ENCODE measurements at places on chromosomes 2 and 18.

DNA sequence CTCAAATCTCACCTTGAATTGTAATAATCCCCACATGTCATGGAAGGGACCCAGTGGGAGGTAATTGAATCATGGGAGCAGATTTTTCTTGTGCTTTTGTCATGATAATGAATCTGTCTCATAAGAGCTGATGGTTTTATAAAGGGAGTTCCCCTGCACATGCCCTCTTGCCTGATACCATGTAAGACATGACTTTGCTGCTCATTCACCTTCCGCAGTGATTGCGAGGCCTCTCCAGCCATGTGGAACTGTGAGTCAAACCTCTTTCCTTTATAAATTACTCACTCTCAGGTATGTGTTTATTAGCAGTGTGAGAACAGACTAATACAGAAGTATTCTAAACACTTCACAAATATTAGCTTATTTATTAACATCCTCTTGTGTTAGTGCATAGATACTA, 516.7 kb downstream of the LRRTM4 start:
- DNase-seq: no peak

- DNase-seq: no peak
Observed at GRCh38 chr18:60870261-60871153, 462.7 kb upstream of the CDH20 start.

GRCh38 chr18:23809415-23809814, 120.2 kb downstream of the LAMA3 start:
- no peak for DNase-seq

DNA sequence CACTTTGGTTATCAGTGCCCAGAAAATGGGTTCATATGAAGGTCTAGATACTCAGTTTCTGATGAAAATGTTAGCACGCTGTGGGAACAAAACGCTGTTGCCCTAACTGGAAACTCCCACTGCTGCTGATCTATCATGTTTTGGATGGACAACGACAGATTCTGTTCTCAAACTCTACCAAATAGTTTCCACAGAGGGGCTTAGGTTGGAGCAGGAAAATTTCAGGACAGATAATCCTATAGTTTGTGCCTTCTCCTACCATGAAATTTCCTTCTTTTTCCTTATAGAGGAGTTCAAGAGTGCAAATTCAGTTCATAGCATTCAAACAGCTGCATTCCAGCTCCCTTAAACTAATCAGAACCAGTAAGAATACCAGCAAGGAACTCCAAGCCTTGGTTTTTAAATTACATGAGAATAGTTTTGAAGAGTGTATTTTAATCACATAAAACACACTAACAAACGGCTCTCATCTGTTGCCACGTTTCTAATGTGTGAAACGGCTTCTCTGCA, 58.7 kb upstream of the RALBP1 start:
- DNase-seq: no peak

- DNase-seq: no peak
Observed at GRCh38 chr2:149653831-149654445, 66.4 kb upstream of the MMADHC start.

- peak; percentile 14 for DNase-seq
Observed at GRCh38 chr2:11071211-11071610, 84.1 kb upstream of the SLC66A3 start.

- DNase-seq: peak; percentile 56
Observed at GRCh38 chr2:152354909-152355308, 19.9 kb downstream of the FMNL2 start.

GRCh38 chr2:202072226-202072625, 829 bp upstream of the KIAA2012 start:
- no peak for DNase-seq

DNA sequence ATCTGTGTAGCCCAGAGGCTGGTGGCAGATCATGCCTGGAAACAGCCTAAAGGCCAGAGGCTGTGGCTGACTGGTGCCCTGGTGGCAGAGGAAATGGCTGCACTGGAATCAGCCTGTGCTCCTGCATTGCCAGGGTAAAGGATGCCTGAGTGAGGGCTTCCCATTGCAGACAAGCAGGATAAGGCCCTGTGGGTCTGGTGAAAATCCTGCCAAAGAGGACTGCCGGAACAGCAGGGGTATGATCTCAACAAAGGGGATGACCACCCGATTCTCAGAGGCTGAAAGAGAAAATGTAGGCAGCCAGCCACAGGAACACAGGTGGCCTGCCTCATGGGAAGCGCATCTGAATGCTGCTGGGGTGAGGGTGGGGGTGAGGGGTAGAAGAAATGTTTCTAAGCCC, 48.2 kb downstream of the FBXO48 start:
- DNase-seq: no peak

GRCh38 chr2:219912491-219912921, 285.1 kb downstream of the SLC4A3 start:
- DNase-seq: peak; percentile 51

DNA sequence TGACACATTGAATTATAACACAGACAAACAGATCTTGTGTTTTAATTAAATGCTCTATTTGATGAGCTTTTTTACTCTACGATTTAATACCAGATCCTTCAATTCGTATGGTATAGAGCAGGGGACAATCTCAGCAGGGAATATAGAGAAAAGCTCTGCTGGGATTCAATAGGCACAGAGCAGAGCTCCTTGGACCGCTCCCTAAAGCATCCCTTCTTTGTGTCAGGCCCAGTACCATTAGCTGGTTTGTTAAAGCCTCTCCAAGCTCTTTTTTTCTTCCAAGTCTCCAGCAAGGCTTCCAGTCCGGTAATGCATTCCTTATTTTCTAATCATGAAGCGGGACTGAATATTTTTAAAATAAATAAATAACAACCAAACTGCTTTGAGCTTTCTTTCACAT, 466.0 kb downstream of the NR4A2 start:
- DNase-seq: no peak

DNA sequence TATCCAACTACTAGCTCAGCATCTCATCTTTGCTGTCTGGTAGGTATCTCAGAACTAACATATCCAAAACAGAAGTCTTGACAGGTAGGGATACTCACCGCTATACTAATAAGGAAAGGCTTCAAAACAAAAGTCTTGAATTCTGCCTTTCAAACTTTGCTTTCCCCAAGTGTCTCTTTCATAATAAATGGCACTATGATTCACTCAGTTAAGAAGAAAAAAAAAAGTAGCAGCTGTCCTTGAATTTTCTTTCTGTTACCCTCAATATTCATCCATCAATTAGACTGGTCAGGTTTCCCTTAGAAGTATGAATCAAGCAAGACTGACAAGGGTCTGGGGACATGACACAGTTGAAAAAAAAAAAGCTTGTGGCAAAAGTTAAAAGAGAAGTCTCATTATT, 175.1 kb downstream of the GULP1 start:
- DNase-seq: no peak

DNA sequence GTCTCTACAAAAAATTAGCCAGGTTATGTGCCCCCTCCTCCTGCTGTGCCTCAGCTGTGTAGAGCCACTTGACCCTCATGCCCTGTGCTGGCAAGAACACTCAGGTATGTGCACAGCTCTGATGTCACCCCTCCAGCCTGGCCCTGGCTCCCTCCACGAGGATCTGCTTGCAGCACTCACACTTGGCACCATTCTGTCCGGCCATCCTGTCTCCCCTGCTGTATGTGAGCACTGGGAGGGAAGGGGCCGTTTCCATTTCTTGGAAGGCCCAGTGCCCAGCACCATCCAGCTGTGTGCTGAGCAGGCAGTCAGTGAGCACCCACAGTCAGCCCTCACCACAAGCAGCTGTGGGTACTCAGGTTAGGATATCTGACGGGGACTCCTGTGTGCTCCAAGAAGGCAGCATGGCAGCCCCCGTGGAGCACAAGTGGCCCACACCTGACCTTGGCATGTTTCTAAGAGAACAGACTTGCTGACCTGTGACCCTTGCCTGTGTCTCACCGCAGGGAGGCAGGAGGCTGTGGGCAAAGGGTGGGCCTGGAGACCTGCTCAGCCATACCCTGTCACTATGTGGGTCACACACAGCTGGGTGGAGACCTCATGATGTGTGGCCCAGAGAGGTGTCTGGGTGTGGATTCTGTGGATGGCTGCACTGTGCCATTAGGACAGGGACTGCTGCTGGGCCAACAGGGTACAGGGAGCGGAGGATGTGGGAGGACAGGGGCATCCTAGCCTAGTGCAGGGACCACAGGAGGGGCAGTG, 31.5 kb downstream of the USP34 start:
- no peak for DNase-seq

- no peak for DNase-seq
Observed at GRCh38 chr2:198811198-198811597, 646.5 kb downstream of the SATB2 start.

DNA sequence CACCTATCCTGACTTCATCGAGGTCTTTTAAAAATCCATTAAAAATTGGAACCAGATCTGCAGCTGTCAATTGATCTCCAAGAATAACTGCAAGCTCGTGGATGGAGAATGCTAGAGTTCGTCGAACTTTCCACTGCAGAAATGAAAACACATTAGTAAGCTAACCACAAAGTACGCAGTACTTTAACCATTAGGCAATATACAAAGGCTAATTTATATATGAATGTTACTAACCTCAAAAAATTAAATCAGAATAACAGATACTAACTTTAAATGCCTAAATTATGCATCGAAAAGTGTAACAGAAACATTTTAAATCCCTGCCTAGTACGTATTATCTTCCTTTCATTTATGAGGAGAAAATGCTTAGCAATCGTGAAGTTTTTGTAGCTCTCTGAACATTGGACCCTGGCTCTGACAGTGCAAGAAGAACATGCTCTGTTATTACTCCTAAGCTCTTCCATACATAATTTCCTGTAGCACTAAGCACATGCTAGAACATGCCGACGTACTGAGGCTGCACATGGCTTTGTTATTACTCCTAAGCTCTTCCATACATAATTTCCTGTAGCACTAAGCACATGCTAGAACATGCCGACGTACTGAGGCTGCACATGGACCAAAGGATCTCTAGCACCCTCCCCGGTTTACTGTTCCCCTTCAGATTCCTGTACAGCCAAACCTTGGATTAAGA, 57.0 kb downstream of the PPP4R1 start:
- peak; percentile 31 for DNase-seq
